IPS DF 6.9 (cell line): ENCODE measurements at places on chromosomes 6 and 20.

- no peak overlapping the region for H3K27ac ChIP-seq
- no peak overlapping the region for H3K4me3 ChIP-seq
- no peaks in the 10 kb centered on the region for H3K4me1 ChIP-seq
- no peaks in the 10 kb centered on the region for H3K27me3 ChIP-seq
- no peaks in the 10 kb centered on the region for H3K36me3 ChIP-seq
- DNase-seq: no peak
Observed at GRCh38 chr6:159117563-159117962, 51.6 kb upstream of the FNDC1 start.

DNA sequence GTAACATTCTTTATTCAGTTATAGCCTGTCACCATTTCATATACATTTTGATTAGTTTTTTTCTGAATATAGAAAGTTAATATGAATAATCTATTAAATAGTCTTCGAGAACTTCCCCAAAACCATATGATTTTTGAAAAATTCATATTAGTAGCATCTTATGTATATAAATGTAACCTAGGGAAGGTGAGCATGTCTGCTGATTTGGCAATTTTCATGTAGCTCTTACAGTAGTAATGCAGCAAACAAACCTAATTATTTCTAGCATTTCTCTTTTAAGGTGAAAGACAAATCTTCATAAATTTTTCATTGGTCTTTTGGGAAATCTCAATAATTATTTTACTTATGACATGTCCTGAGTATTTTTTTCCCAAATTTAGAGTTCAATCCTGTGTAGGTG is 939.0 kb downstream of the TBC1D32 start:
- no peaks in the 10 kb centered on the region for H3K27me3 ChIP-seq
- H3K4me3 ChIP-seq: no peak overlapping the region
- no peaks in the 10 kb centered on the region for H3K4me1 ChIP-seq
- DNase-seq: no peak

DNA sequence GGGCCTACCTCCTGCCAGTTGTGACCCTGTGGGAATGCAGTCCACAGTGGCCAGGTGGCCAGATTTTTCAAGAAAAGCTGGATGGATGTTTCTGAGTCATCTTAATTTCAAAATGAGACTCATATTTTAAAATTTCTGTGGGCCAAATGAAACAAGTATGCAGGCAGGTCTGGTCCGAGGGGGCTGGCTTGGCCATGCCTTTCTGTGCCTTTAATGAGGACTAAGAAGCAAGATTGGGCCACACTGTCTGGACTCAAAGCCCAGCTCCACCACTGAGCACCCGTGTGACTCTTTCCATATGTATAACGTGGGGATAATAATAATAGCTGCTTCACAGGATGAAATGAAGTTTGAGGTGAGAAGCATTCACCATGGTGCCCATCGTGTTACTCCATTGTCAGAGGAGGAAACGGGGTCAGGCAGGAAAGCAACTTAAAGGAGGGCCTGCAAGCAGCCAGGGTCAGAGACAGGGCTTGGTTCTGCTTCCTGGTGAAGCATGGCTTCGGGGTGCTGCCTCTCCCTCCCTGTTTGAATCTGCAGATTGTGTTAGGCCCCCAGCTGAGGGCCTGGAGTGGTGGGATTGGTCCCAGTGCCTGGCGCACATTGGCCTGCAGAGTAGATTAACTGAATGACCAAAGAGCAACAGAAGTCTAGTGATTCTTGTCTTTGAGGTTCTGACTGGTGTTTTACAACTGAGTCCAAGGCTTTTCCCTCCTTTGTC is 3.8 kb downstream of the SOX12 start:
- no peaks in the 10 kb centered on the region for H3K36me3 ChIP-seq
- no peaks in the 10 kb centered on the region for H3K27me3 ChIP-seq
- no peak for DNase-seq

- no peaks in the 10 kb centered on the region for H3K36me3 ChIP-seq
- DNase-seq: no peak
- no peak overlapping the region for H3K27ac ChIP-seq
- H3K4me1 ChIP-seq: no peaks in the 10 kb centered on the region
- no peak overlapping the region for H3K4me3 ChIP-seq
Observed at GRCh38 chr6:137165375-137166246, 7.8 kb downstream of the IL22RA2 start.

GRCh38 chr6:146287691-146288369 is 255.8 kb upstream of the RAB32 start:
- no peak overlapping the region for H3K4me3 ChIP-seq
- no peak overlapping the region for H3K27ac ChIP-seq
- H3K36me3 ChIP-seq: no peaks in the 10 kb centered on the region

DNA sequence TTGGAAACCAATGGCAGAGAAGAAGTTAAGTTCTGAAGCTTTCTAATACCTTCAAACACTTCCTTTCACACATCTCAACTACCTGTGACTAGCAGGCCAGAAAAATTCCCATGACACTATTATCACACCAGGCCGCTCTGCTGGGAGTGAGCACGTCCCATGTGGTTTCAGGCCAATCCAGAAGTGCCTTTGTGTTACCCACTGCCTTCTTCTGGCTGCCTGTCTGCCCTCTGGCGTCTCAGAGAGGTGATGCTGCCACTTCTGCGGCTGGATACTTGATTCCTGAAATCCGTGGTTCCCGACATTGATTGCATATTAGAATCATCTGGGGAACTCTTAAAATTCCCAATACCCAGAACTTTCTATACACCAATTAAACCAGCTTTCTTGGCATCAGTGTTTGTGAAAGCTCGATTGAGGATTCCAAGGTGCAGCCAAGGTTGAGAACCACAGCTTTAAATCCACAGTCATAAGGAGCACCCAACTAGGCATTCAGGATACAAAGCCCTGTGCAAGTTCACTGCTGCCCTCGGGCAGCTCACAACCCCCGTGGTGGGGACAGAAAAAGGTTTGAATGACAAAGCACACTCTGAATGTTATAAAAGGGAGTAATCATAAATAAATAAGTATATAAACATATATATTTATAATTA is 65.6 kb downstream of the STMND1 start:
- H3K36me3 ChIP-seq: no peaks in the 10 kb centered on the region
- H3K4me1 ChIP-seq: no peaks in the 10 kb centered on the region
- H3K27ac ChIP-seq: no peak overlapping the region
- no peaks in the 10 kb centered on the region for H3K27me3 ChIP-seq

DNA sequence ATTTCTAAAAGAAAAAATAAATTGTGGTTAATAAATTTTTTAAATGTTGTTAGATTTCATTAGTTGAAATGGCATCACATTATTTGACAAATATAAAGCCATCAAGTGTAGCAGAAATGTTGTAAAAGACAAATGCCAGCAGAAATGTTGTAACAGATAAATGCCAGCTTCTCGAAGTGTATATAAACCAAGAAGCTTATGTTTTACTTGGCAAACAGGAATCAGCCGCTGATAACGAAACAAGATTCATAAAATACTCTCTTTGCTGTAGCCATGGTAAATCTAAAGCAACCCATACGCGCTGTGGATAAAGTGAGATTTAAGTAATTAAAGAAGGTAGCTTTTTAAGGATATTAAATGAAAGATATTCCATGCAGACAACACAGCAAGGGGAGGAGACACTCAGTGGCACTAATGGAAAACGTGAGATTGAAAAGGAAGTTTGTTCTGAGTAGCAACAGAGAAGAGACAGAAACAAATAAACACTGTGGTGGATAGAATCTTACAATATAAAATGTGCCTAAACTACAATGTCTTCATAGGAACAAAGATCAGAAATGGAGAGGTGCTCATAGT is 29.6 kb downstream of the BTBD9 start:
- no peak for DNase-seq
- H3K27ac ChIP-seq: no peak overlapping the region
- no peaks in the 10 kb centered on the region for H3K36me3 ChIP-seq
- no peaks in the 10 kb centered on the region for H3K4me1 ChIP-seq
- no peaks in the 10 kb centered on the region for H3K27me3 ChIP-seq

- H3K27ac ChIP-seq: no peak overlapping the region
- H3K4me1 ChIP-seq: peaks cover 4% of the 10 kb centered on the region
- H3K27me3 ChIP-seq: no peaks in the 10 kb centered on the region
- H3K4me3 ChIP-seq: no peak overlapping the region
- H3K36me3 ChIP-seq: no peaks in the 10 kb centered on the region
Observed at GRCh38 chr6:41722969-41723529, 12.4 kb downstream of the TFEB start.

- DNase-seq: no peak
- no peak overlapping the region for H3K27ac ChIP-seq
- H3K4me1 ChIP-seq: peaks cover 4% of the 10 kb centered on the region; the same call in 1 of the 2 replicates
- H3K27me3 ChIP-seq: no peaks in the 10 kb centered on the region
- H3K4me3 ChIP-seq: no peak overlapping the region
- no peaks in the 10 kb centered on the region for H3K36me3 ChIP-seq
Observed at GRCh38 chr6:40044196-40044595, 109.9 kb upstream of the MOCS1 start.

- no peak overlapping the region for H3K27ac ChIP-seq
- no peaks in the 10 kb centered on the region; the same call in 1 of the 2 replicates for H3K4me1 ChIP-seq
- no peak overlapping the region for H3K4me3 ChIP-seq
- no peak for DNase-seq
- no peaks in the 10 kb centered on the region for H3K27me3 ChIP-seq
Observed at GRCh38 chr20:22723659-22724058, 139.3 kb upstream of the FOXA2 start.

GRCh38 chr6:74755778-74756177 is 450.1 kb downstream of the COL12A1 start:
- no peak overlapping the region for H3K4me3 ChIP-seq
- no peaks in the 10 kb centered on the region for H3K27me3 ChIP-seq
- no peaks in the 10 kb centered on the region for H3K4me1 ChIP-seq
- H3K27ac ChIP-seq: no peak overlapping the region

- no peak overlapping the region for H3K27ac ChIP-seq
- H3K27me3 ChIP-seq: no peaks in the 10 kb centered on the region
- no peak for DNase-seq
- no peaks in the 10 kb centered on the region for H3K4me1 ChIP-seq
- no peak overlapping the region for H3K4me3 ChIP-seq
Observed at GRCh38 chr6:2197177-2197671, 48.2 kb downstream of the GMDS start.

GRCh38 chr20:21235484-21236445 is 67.4 kb upstream of the XRN2 start:
- no peaks in the 10 kb centered on the region; the same call in 1 of the 2 replicates for H3K4me1 ChIP-seq
- DNase-seq: no peak
- H3K4me3 ChIP-seq: no peak overlapping the region
- no peak overlapping the region for H3K27ac ChIP-seq

- no peak overlapping the region for H3K27ac ChIP-seq
- DNase-seq: no peak
- no peaks in the 10 kb centered on the region; the same call in 1 of the 2 replicates for H3K36me3 ChIP-seq
- H3K27me3 ChIP-seq: no peaks in the 10 kb centered on the region
Observed at GRCh38 chr20:17827759-17828559, 128.2 kb downstream of the BANF2 start.

DNA sequence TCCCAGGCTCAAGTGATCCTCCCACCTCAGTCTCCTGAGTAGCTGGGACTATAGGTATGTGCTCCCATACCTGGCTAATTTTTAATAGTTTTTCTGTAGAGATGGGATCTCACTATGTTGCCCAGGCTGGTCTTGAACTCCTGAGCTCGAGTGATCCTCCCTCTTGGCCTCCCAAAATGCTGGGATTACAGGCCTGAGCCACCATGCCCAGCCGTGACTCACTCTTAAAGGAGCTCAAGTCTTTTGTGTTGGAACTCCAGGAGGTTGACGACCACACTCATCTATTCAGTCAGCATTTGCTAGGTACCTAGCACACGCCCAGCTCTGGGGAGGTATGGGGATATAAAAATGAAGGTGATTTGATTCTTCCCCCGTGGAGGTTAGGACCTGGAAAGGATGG is 62.8 kb downstream of the UTRN start:
- peaks cover 6% of the 10 kb centered on the region for H3K4me1 ChIP-seq
- H3K27ac ChIP-seq: no peak overlapping the region
- H3K4me3 ChIP-seq: no peak overlapping the region

DNA sequence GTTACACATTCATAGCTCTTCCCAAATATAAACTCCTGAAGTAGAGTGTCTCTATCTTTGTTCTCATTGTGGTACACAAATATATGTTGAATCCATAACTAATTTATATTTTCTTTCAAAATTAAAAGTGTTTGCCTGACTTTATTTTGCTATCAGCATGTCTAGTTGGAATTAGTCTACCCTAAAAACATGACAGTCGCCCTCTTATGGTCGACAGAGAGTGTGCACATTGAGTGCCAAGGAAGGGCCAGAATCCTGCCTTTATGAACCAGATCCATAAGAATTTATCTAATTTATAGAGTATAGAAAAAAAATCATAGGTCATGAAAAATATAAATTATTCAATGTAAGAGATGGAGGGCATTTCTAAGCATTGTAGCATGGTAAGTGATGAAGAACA is 12.3 kb upstream of the DEFB112 start:
- no peaks in the 10 kb centered on the region for H3K4me1 ChIP-seq
- no peaks in the 10 kb centered on the region for H3K27me3 ChIP-seq
- no peak overlapping the region for H3K4me3 ChIP-seq
- H3K27ac ChIP-seq: no peak overlapping the region

GRCh38 chr6:44651604-44652003 is 264.1 kb downstream of the CDC5L start:
- no peak for DNase-seq
- H3K27me3 ChIP-seq: no peaks in the 10 kb centered on the region
- no peak overlapping the region for H3K27ac ChIP-seq
- no peaks in the 10 kb centered on the region for H3K36me3 ChIP-seq

DNA sequence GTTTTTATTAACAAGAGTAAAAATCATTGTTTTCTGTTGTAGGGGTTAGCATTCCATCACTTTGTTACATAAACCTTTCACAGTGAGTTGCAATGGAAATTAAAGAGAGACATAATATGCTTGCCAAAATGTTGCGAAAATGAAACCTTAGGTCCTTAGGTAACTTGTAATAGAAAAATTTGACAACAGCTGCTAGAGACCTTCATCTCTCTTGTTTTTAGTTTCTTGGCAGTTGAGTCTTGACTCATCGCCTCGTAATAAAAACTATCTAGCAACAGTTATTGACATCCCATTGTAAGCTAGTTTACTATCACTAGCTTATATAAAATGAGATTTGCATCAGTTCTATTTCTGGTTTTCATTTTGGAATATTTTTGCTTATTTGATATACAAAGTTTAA is 179.0 kb upstream of the MMS22L start:
- H3K4me1 ChIP-seq: no peaks in the 10 kb centered on the region
- no peak overlapping the region for H3K27ac ChIP-seq
- H3K4me3 ChIP-seq: no peak overlapping the region
- no peaks in the 10 kb centered on the region for H3K27me3 ChIP-seq

DNA sequence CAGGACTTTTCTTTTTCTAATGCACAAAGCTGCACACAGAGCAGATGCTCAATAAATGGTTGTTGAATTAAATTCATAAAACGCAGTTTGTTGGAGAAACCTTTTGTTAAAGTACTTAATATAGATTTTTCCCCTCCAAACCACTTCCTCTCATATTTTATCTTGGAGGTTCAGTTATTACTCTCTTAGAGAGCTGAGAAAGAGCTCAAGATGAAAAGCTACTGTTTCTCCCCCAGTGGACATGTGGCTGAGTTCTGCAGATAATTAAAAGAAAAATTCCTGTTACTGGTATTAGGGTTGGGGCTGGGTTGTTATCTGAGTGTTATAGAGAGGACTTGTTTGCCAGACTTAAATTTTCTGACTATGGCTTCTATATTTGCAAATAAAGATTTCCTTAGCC is 294.0 kb downstream of the TBC1D7 start:
- H3K36me3 ChIP-seq: no peaks in the 10 kb centered on the region
- H3K4me1 ChIP-seq: no peaks in the 10 kb centered on the region
- H3K27ac ChIP-seq: no peak overlapping the region
- no peaks in the 10 kb centered on the region for H3K27me3 ChIP-seq
- no peak overlapping the region for H3K4me3 ChIP-seq

- no peaks in the 10 kb centered on the region for H3K4me1 ChIP-seq
- no peak for DNase-seq
- H3K36me3 ChIP-seq: no peaks in the 10 kb centered on the region
- no peak overlapping the region for H3K27ac ChIP-seq
- H3K4me3 ChIP-seq: no peak overlapping the region
Observed at GRCh38 chr6:142349215-142349823, 47.5 kb downstream of the ADGRG6 start.
